ENCODE measurements at places on chromosomes 3 and 15. TPM values are rescaled to one million over a fixed set of nuclear protein-coding genes. Genes with fewer than 3 reads are reported as not detected.

DNA sequence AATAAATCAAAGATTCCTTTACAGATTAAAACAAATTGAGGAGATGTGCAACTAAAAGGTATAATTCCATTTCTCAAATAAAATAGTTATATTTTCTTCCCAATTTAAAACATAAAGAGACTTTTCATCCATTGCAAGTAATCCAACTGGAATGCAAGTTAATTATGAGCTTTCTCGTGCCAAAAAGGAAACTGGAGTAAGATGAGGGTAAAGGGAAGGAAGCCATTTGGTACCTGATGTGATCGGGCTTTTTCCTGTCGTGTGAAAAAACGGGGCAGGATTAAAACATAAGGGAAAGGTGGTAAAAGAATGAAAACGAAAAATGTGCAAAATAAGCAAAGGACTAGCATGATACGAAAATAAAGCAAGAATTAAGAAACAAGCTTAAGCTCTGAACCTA is 41.8 kb upstream of the XXYLT1 start:
- DNase-seq, result peak; percentile 37
- no peak overlapping the region for H3K27ac ChIP-seq
- H3K36me3 ChIP-seq, result no peaks in the 10 kb centered on the region

GRCh38 chr3:141051443-141052200 is 475 bp downstream of the SPSB4 start:
- no peaks in the 10 kb centered on the region for H3K36me3 ChIP-seq
- DNase-seq, result no peak
- H3K4me3 ChIP-seq, result peak overlapping the region; percentile 45
- H3K27me3 ChIP-seq, result peaks cover 72% of the 10 kb centered on the region
- H3K27ac ChIP-seq, result no peak overlapping the region
- peaks cover 11% of the 10 kb centered on the region for H3K4me1 ChIP-seq

DNA sequence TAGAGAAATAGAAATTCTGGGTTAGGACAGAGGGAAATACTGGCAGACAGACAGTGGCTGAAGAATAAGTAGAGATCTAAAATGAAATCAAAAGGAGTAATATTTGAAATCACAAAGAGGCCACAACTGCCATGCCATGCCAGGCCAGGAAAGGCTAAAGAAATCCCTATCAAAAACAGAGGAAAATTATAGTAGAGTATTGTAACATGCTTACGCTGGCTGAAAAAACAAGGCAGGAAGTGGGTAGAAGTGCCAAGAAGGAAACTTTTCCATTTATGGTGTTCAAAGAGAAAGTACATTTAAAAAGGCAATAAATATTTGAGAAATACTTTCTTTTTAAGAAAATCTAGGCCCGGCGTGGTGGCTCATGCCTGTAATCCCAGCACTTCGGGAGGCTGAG is 415.7 kb downstream of the PLCL2 start:
- H3K36me3 ChIP-seq, result no peaks in the 10 kb centered on the region
- DNase-seq, result no peak
- no peaks in the 10 kb centered on the region for H3K4me1 ChIP-seq
- H3K27me3 ChIP-seq, result no peaks in the 10 kb centered on the region
- H3K4me3 ChIP-seq, result no peak overlapping the region

CCDC51 gene
- 11.7 TPM for total RNA-seq

GRCh38 chr15:77839970-77840905 is 207.5 kb upstream of the LINGO1 start:
- no peaks in the 10 kb centered on the region for H3K27me3 ChIP-seq
- no peak overlapping the region for H3K27ac ChIP-seq
- no peaks in the 10 kb centered on the region for H3K4me1 ChIP-seq
- H3K4me3 ChIP-seq, result no peak overlapping the region
- no peak for DNase-seq

- peaks cover 3% of the 10 kb centered on the region for H3K27me3 ChIP-seq
- H3K4me1 ChIP-seq, result no peaks in the 10 kb centered on the region
- no peak for DNase-seq
- no peaks in the 10 kb centered on the region for H3K36me3 ChIP-seq
Measured at GRCh38 chr3:133106169-133106568, 68.0 kb downstream of the TMEM108 start.

GRCh38 chr15:98767692-98768091 is 119.4 kb downstream of the IGF1R start:
- no peak overlapping the region for H3K27ac ChIP-seq
- no peak for DNase-seq
- H3K27me3 ChIP-seq, result no peaks in the 10 kb centered on the region
- H3K4me3 ChIP-seq, result no peak overlapping the region
- no peaks in the 10 kb centered on the region for H3K36me3 ChIP-seq

PLA2G4E gene
- not detected for total RNA-seq

DNA sequence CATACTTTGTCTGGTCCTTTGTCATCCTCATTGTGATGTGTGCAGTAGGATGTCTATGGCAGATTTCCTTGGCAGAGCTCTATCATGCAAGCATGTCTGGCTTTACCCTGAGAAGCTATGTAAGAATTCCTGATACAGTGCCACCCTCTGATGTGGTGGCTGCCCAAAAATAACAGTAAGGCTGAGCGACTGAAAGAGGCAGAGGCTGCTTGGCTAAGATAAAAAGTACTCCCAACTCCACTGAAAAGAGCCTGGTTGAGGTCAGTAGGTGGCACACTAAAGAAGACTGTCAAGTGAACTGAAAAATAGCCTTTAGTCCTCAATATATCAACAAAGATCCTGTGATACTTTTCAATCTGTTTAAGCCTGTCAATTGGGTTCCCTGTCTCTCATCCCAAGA is 31.7 kb downstream of the BTLA start:
- DNase-seq, result no peak
- H3K27ac ChIP-seq, result no peak overlapping the region
- H3K27me3 ChIP-seq, result no peaks in the 10 kb centered on the region
- H3K4me3 ChIP-seq, result no peak overlapping the region

CFAP91 gene
- 0.68 TPM for total RNA-seq

- no peak for DNase-seq
- no peaks in the 10 kb centered on the region for H3K4me1 ChIP-seq
- H3K27me3 ChIP-seq, result no peaks in the 10 kb centered on the region
- H3K36me3 ChIP-seq, result no peaks in the 10 kb centered on the region
Measured at GRCh38 chr3:150798122-150798618, 35.2 kb upstream of the SIAH2 start.

ZNF774 gene
- 5.4 TPM for total RNA-seq
